Activated CD4-positive, CD25-positive, alpha-beta regulatory T cell (primary cell): ENCODE measurements at places on chromosomes 6 and 20.

DNA sequence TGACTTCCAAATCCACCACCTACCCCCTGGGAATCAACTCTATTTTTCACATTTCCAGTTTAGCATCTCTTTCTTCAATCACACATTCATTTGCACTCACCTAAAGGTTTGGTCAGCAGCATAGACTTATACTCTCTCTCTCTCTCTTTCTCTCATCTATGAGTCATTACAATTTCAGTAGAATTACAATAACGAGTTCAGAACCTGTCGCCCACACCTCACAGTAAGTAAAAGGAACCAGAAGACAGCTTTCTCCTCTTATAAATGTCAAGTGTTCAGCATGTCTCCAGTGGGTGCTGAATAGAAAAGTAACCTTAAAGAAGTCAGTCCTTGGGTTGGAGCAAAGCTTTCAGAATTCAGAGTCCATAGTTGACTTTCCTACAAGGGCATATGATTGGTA lies 1.1 kb upstream of the PHACTR1 start:
- DNase-seq: no peak

GRCh38 chr6:106397431-106397830 lies 36.9 kb downstream of the CRYBG1 start:
- no peak for DNase-seq

DNA sequence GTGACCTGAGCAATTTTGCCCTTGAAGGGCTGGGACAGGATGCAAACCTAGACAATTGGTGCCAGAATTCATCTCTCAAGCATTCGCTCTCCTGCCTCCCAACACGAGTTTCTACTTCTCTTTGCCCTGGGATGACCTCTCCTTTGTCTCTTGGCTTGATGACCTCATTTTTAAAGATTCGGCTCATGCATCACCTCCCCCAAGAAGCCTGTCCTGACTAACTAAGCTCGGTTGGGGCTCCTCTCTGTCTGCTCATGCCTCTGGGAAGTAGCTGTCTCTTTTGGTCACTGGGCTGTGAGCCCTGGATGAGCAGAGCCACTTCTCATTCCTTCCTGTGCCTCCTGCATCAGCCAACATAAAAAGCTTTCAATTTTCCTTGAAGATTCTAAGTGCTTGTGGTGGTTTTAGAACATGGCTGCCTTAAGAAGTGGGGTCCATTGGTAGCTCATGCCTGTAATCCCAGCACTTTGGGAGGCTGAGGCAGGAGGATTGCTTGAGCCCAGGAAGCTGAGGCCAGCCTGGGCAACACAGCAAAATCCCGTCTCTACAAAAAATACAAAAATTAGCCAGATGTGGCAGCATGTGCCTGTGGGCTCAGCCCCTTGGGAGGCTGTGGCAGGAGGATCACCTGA lies 11.1 kb upstream of the TCF15 start:
- DNase-seq: no peak

DNA sequence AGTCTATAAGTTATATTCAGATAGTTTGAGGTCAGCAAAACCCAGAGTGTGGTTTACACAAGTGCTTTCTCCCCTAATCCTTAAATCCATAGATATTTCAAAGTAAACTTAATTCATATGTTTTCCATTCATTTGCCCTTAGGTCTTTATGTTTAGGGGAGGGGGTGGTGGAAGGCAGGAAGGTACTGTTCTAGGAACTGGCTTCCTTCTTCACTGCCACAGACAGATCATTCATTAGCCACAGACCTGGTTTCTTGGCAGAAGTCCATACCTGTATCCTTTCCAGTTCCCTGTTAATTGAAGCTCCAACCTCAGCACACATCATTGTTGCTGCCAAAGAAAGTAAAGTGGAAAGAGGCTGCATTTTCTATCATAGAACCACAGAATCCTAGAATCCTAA lies 123.0 kb downstream of the AIG1 start:
- DNase-seq: no peak

- DNase-seq: no peak
These were observed 49.6 kb upstream of the RIPOR2 start for GRCh38 chr6:24985323-24985722.

GRCh38 chr6:14147891-14148290 lies 30.3 kb downstream of the CD83 start:
- DNase-seq: no peak

DNA sequence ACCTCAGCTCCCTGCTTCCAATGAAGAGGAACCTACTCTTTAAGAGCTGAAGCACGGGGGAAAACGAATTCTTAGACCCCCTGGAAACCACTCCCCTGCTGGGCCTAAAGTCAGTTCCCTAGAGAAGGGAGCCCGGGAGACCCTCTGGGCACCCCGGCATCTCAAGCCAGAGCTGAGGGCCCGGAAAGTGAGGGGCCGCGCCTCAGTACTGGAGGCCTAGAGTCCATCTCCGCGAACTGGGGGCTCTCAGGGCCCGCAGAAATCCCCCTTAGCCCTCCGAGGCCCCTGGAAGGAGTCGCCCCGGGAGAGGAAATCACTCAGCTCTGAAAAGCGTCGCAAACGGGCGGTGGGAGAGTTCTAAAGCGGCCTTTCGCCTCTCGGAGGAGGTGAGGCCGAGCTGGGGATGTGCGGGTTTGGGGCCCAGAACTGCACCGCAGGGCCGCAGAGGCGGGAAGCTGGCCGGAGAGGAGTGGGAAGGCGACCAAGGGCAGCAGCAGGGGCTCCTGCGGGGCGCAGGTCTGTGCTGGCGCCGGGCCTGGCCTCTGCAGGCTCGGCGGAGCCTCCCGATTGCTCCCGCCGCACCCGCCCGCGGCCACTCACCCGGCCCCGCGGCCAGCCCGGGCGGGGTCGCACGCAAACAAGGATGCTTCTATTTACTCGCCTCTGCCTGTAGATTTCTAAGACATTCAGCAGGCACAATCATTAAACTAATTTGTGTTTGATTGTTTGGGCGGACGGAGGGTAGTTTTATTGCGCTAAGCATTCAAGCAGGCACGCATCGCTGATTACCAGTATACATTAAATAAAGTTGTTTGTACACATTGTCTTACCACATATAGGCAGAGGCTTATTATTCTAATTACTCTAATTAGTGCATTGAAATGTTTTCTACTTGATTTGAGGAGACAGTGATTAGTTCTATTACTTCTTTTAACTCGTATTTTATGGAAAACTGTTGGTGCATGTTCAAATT lies 9.2 kb downstream of the POU3F2 start:
- no peak for DNase-seq

DNA sequence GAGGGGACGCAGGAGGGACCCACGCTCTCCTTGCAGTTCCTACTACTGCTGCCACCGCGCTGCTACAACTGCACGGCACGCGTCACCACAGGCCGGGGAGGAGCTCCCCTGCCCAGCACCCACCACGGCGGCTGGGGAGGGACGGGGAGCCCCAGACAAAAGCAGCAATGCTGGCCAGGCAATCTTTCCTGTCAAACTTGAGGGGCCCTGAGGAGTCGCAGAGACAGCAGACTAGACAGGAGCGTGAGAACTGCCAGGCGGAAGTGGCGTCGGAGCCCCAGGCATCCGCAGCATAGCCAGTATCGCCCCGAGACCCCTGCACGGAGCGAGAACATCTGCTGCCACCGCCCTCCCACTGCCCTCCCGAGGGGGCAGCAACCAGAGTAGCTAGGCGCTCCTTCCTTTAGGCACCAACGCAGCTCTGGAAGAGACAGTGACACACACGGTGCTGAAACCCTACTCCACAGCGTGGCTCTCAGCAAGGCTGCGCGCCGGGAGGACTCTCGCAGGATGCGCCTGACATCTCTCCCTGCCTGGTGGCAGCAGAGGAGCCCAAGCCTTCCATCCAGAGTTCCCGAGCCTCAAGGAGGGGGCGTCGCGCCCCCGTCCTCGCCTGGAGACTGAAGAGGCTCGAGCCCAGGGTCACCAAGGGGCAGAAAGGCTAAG lies 2.2 kb downstream of the TAF4 start:
- no peak for DNase-seq

GRCh38 chr6:86712039-86712438 lies 225.3 kb upstream of the HTR1E start:
- DNase-seq: no peak

- DNase-seq: no peak
These were observed 67.9 kb downstream of the BANF2 start for GRCh38 chr20:17767624-17768023.

- DNase-seq: no peak
These were observed 140.6 kb downstream of the RPS12 start for GRCh38 chr6:132954936-132955335.

- DNase-seq: no peak
These were observed 43.1 kb upstream of the FOXP4 start for GRCh38 chr6:41502917-41503671.

- DNase-seq: no peak
These were observed 1.2 kb downstream of the TBX18 start for GRCh38 chr6:84763003-84763885.

DNA sequence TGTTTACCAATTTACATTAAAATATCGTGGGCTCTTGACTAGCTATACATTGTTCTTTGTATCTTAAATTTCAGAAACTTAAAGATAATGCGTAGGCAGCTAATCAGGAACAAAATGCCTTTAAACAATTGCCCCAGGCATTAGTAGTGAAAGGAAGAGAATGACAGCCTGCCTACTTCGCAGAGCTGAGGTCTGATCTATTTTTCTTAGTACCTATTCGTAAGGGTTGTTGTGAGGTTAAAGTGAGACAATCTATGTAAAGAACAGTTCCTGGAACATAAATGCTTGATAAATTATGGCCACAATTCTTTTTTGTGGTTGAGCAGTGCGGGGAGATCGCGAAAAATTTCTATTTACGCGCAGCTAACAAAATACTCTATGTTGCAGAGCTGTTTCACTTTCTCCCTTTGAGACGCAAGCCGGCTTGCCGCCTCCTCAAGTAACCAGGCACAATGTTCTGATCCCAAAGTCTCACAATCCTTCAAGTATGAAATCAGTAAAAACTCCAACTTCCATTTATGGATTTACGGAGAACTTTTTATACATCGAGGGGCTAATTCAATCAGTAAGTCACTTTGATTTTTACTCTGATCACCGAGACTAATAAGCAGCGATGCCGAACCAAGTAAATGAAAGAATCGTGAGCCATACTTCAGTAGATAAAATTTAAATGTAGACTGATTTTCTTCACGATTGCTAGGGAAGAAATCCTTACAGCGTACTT lies 878 bp upstream of the PNRC1 start:
- DNase-seq: peak; percentile 46

GRCh38 chr6:34151321-34152041 lies 5.6 kb upstream of the GRM4 start:
- no peak for DNase-seq

DNA sequence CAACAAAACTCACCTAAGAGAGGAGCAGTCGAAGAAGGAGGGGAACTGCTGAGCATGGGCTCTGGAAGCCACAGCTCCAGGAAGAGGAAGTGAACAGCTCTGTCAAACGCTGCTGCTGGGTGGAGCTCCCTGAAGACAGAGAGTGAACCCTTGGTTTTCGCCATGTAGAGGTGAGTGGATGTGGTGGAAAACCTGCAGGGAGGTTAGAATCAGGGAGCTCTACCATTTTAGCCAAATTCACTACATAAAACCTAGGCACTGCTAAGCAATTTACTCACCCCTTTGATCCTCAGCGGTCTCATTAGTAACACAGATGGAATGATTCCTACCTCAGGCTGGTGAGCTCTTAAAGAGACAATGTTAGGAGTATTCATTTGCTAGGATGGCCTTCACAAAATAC lies 19.4 kb upstream of the TFAP2A start:
- no peak for DNase-seq

- no peak for DNase-seq
These were observed 30.1 kb downstream of the CDS2 start for GRCh38 chr20:5156675-5157448.

GRCh38 chr20:50722424-50723155 lies 8.8 kb upstream of the PARD6B start:
- DNase-seq: no peak

DNA sequence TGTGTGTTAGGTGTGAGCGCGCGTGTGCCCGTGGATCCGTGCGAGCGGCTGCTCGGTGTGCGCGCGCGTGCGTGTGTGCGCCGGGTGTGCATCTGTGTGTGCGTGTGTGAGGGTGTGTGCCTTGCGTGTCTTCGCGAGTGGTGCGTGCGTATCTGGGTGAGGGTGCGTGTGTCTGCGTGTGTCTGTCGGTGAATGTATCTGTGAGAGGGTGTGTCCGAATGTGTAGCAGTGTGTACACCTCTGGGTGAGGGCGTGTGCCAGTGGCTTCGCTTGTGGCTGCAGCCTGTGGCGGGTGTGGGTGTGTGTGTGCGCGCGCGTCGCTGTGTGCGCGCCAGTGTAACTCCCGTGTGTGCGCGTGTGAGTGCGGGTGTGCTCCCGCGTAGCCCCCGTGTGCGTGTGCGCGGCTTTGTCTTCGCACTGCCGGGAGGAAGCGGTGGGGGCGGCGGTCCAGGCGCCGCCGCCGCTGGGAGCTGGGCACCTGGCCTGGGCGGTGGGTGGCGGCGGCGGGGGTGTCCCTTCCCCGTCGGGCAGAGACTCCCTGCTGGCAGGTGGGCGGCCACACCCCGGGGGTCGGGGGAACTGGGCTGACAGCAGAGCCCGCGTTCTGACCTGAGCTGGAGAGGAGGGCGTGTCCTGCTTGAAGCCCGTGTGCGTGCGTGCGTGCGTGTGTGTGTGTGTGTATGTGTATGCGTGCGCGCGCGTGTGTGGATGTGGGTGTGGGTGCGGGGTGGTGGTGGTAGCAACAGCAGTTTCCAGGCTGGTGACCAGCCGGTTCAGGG lies 61.3 kb upstream of the EPB41L1 start:
- DNase-seq: peak; percentile 15

- DNase-seq: no peak
These were observed 179.8 kb downstream of the ERMARD start for GRCh38 chr6:169931261-169931660.

- DNase-seq: peak; percentile 38
These were observed 659 bp downstream of the CEP85L start for GRCh38 chr6:118650582-118651281.
